Right atrium auricular region (tissue), 2 donors: ENCODE measurements at places on chromosomes 11 and 22.

DNA sequence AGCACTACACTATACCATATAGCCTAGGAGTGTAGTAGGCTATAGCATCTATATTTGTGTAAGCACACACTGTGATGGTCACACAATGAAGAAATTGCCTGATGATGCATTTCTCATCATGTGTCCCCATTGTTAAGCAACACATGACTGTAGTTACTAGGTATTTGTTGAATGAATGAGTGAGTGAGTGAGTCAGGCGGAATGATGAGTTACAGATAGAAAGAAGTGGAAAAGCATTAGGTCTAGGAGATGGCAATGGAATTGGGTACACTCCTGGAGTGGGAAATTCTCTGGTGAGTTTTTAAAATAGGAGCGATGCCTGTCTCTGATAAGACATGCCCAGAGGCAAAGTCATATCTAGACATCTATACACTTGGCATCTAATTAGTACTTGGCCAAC is 160.5 kb upstream of the TBCEL start:
- H3K4me3 ChIP-seq: no peak overlapping the region
- H3K36me3 ChIP-seq: no peaks in the 10 kb centered on the region
- no peaks in the 10 kb centered on the region for H3K27me3 ChIP-seq
- H3K4me1 ChIP-seq: no peaks in the 10 kb centered on the region

DNA sequence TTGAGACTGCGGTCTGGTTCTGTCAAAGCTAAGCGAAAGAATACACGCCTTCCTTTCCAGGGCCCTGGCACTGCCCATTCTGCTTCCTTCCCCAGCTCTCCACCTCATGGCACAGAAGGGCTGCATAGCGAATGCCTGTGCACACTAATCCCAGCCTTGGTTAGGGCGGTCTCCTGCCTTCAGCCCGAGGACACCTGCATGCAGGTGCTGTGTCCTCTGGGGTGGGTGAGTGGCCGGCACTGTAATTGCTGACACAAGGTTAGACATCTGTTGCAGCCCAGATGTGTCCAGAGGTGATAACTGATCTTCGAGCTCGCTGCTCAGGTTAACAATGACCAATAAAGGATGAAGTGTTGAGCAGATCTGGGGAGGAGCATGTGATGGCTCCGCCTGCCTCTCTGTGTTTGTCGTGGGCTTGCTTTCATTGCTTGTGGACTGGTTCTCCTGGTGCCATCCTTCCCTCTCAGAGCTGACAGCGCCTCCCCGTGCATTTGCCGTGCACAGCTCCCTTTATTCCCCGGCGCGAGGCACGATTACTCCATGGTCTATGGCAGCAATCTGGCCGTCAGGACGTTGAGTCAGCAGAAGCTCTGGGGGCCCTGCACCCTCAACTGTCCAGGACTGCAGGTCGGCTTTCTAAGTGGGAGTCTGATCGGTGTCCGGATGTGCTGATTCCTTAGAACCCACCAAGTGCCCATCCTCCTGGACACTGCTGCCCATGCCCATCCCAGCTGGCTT is 1088.2 kb downstream of the BRD1 start:
- no peaks in the 10 kb centered on the region for H3K27me3 ChIP-seq
- H3K4me1 ChIP-seq: no peaks in the 10 kb centered on the region
- H3K4me3 ChIP-seq: no peak overlapping the region
- no peaks in the 10 kb centered on the region for H3K36me3 ChIP-seq
- no peak overlapping the region for H3K27ac ChIP-seq
- DNase-seq: no peak

DNA sequence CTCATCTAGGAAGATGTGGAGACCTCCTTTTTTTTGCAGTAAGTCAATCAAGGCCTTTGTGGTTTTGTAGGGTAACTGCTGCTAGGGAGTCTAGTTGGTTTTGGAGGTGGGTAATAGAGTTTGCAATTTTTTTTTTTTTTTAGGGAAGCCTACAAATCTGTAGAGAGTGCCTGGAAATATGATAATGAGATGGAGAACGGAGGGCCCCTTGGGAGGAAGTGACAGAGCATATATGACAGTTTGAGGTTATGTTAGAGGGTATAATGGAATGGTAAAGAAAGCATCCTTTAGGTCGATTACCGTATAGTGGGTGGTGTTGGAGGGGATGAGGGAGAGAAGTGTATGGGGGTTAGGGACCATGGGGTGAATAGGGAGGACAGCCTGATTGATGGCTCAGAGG is 98.3 kb downstream of the ELP4 start:
- peaks cover 3% of the 10 kb centered on the region for H3K36me3 ChIP-seq
- no peak overlapping the region for H3K4me3 ChIP-seq
- H3K27ac ChIP-seq: no peak overlapping the region
- H3K4me1 ChIP-seq: no peaks in the 10 kb centered on the region

- no peak for DNase-seq
- no peak overlapping the region for H3K27ac ChIP-seq
- H3K36me3 ChIP-seq: no peaks in the 10 kb centered on the region
- H3K4me3 ChIP-seq: no peak overlapping the region
- H3K27me3 ChIP-seq: no peaks in the 10 kb centered on the region
Measured at GRCh38 chr11:123483466-123483865, 53.4 kb downstream of the GRAMD1B start.
